ENCODE measurements at places on chromosomes 4 and X. TPM values are rescaled to one million over a fixed set of nuclear protein-coding genes. Genes with fewer than 3 reads are reported as not detected.

Gene CLDN34
- not detected for total RNA-seq

Gene CA5B
- total RNA-seq: 3.9 TPM

Gene NR3C2
- total RNA-seq: 0.24 TPM

Gene PARM1
- total RNA-seq: 0.65 TPM

Gene STK26
- 10.9 TPM for total RNA-seq

Gene MMAA
- 2.3 TPM for total RNA-seq

Gene SPANXA1
- total RNA-seq: not detected

Gene RAP2C
- total RNA-seq: 22.8 TPM

Gene AKAP14
- total RNA-seq: not detected
